ENCODE measurements at places on chromosomes 12 and 14.

DNA sequence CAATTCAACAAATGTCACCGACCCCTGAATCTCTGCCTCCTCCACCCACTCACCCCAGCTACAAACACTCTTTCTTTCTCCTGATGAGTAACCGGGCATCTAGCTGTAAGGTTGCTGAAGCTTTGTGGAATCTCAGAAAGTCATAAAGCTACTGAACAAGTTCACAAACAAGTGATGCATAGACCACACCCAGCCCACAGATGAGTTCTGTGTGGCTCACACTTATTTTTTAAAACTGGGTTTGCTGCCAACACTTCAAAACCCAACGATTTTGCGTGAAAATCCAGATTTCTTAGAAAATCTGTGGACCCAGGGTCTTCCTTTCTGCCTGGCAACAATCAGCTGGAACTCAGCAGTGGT is 96.1 kb downstream of the APAF1 start:
- DNase-seq: no peak

GRCh38 chr12:31712877-31713276 is 15.9 kb downstream of the AMN1 start:
- no peak for DNase-seq

GRCh38 chr12:116864371-116865160 is 16.7 kb downstream of the HRK start:
- no peak for DNase-seq

DNA sequence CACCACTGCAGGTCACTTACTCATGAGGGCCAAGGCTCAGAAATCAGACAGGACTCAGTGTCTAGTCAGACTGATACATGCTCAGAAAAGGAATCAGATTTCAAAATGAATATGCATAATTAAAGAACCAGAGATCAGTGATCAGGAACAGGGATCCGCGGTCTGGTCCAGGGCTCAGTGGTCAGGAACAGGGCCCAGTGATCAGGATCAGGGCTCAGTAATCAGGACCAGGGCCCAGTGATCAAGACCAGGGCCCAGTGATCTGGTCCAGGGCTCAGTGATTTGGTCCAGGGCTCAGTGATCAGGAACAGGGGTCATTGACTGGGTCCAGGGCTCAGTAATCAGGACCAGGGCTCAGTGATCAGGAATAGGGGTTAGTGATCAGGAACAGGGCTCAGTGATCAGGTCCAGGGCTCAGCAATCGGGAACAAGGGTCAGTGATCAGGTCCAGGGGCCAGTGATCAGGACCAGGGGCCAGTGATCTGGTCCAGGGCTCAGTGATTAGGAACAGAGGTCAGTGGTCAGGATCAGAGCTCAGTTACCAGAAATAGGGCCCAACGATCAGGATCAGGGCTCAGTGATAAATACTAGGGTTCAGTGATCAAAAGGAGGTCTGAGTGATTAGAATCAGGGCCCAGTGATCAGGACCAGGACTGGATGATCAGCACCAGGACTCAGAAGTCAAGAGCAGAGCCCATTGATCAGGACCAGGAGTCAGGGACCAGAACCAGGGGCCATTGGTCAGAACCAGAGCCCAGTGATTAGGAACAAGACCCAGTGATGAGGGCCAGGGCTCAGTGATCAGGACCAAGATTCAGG is 175.3 kb downstream of the TMEM121 start:
- no peak for DNase-seq

DNA sequence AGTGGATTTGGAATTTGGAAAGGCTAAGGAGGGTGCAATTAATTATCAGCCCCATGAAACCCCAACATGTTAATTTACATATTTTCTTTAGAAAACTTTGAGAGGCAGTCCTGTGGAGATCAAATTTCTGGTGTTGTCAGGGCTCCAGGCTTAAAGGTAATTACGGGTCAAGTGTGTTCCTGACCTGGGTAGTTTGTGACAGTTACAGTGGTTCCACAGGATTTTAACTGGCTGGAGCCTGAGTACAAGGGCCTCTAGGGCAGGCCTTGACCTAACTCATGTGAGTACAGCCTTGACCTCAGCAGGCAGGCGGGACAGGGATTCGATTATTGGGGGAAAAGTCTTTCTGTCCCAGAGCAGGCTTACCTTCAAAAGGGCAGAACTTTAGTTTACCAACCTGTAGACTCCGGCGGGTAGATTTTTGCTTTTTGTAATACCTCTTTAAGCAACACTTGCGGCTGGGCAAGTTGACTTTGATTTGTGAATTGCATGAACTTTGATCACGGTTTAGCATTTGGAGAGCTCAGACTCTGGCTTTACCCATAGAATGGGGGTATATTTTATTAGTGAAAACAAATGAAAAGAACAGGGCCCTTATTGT is 8.4 kb upstream of the PPTC7 start:
- no peak for DNase-seq

- no peak for DNase-seq
Measured at GRCh38 chr14:66709291-66709690, 201.3 kb downstream of the GPHN start.

GRCh38 chr14:76320486-76320885 is 55.5 kb upstream of the ESRRB start:
- DNase-seq: no peak

DNA sequence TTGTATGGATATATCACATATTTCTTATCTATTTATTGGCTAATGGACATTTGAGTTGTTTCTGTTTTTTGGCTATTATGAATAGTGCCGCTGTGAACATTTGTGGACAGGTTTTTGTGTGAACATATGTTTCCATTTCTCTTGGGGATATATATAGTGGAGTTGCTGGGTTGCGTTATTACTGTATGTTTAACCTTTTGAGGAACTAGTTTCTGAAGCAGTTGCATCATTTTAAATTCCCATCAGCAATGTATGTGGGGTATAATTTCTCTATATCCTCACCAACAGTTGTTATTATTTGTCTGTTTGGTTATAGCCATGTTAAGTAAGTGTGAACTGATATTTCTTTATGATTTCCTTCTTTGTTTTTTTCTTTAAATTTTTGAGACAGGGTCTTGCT is 10.7 kb downstream of the TCTN2 start:
- no peak for DNase-seq

DNA sequence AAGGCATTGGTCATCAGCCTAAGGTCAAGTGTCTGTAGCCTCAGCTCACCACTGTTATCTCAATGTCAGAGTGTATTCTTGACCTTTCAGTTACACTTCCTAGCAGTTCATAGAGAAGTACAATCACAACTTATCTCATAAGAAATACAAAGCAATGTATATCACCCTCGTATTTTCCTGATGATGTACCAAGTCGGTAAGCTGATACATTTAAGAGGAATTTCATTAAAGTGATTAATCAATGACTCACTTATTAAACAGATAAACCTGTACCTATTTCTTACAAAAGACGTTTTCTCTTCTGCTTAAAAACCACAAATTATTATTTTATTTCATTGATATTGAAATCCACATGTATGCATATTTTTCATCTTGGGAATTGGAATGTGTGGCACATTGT is 3.9 kb upstream of the PRB3 start:
- no peak for DNase-seq

All from stimulated activated CD4-positive, alpha-beta T cell treated with anti-CD3 and anti-CD28 coated beads, Interleukin-12 subunit alpha, Interleukin-12 subunit beta, amount 100 ng/mL, for 4 hours (primary cell).